ENCODE measurements at places on chromosomes 5 and 9.

DNA sequence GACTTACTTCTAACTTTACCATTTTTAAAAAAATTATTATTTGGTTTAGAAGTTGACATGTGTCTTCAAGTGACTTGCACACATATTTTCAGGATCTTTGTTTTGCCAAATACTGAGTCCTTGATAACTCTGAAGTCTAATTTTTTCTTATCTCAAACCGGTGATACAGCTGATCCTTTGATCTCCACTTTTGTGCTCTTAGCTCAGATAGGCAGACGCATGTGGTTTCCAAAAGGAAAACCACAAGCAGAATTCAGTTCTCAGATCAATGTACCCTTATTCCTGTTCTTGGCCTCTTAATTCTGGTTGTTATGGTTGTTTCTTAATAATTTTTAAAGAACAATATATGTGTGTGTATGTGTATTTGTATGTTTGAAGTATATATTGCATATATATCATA, 238.3 kb upstream of the EDIL3 start:
- DNase-seq = no peak

DNA sequence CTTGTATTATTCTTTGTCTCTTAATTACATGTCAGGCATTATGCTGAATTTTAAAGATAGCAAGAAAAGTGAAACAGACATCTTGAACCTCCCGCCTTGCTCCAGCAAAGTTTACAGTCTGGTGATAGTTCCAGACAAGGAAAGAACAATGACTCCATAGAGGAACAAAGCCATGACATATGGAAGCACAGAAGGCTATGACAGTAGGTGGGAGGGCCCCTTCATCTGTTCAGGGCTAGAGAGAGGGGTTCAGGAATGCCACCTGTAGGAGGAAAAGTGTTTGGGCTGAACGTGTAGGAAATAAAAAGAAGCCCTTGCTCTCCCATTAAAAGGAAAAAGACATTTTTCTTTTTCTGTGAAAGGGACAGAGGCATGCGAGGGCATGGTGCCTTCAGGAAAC, 315.6 kb downstream of the TRIM32 start:
- DNase-seq = no peak

DNA sequence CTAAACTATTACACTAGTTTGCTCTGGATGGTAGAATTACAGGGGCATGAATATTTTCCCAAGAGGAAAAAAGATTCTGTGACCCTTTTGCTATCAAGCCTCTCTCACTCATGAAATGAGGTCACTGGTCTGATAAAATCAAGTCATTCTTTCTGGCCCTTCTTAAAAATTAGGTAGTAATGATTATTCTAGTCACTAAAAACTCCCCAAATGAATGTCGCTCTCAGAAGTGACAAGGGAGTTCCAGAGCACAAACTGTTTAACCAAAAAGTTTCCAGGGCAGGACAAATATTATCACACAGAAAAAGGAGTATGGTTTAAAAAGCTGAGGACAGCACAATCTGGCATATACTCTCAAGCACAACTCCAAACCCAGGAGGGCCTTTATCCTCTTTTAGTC, 12.5 kb downstream of the ERMP1 start:
- no peak for DNase-seq

GRCh38 chr9:133512253-133513213, 12.2 kb downstream of the MYMK start:
- no peak for DNase-seq

DNA sequence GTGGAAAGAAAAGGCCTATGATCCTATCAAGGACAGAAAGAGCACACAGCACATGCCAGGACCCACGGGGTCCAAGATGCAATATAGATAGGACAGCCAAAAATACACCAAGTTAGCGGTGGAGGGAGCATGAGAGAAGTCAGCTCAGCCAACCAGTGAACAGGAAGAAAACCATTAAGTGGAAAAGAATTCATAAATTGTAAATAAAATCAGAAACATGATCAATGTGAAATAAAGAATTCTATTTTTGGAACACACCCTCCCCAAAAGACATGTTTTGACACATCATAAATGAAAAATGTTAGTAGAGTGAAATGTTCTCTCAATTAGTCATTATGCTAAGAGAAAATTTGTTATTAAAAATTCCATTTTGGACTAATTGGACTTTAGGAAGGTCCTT, 35.6 kb downstream of the ATPSCKMT start:
- DNase-seq = no peak

- no peak for DNase-seq
Observed at GRCh38 chr5:51996356-51996861, 613.2 kb downstream of the ISL1 start.

DNA sequence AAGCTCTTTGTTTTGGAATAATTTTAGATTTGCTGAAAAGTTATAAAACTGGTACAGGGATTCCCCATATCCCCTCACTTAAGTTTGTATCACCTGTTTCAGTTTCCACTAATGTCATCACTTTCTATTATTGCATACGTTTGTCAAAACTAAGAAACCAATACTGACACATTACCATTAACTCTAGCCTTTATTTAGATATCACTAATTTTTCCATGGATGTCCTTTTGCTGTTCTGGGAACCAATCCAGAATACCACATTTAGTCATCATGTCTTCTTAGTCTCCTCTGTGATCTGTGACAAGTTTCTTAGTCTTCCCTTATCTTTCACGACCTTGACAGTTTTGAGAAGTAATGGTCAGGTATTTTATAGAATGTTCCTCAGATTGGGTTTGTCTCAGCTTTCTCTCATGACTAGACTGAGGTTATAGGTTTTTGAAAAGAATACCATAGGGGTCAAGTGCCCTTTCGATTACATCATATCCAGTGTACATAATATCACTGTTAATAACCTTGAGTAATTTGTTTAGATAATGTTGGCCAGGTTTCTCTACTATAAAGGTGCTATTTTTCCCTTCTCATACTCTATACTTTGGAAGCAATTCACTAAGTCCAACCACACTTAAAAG, 51.9 kb upstream of the NMUR2 start:
- no peak for DNase-seq

- DNase-seq = no peak
Observed at GRCh38 chr9:134851020-134851419, 29.6 kb upstream of the FCN2 start.

- no peak for DNase-seq
Observed at GRCh38 chr5:127754259-127754658, 51.1 kb downstream of the CCDC192 start.

DNA sequence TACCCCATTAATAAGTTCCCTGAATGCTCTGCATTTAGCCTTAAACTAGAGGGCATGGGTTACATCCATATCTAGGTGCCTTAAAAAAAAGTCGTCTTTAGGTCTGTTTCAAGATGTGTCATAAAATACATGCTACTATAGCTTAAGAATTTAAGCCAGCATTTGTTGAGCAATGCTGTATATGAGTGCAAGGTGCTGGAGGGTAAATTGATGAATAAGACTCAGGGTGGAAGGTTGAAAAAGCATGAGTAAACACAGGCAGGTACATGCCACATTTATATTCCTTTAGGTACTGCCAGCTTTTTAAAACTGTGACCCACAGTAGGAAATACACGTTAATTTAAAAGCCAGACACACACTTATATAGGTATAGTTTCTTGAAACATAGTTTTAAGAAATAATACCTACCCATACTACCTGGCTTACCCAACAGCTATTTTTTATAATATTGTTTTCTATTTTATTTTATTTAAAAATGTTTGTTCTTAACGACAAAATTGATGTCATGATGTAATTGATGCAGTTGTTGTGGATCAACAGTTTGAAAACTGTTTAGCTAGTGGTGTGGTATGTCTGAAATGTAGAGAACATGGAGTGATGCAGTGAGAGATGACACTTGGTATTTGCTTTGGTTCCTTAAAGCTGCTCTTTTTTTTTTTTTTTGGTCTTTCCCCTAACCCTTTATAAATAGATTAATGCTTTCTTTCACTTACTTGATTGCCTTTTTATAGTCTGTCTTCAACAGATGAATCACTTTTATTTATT, 3.9 kb downstream of the HMGCR start:
- no peak for DNase-seq

DNA sequence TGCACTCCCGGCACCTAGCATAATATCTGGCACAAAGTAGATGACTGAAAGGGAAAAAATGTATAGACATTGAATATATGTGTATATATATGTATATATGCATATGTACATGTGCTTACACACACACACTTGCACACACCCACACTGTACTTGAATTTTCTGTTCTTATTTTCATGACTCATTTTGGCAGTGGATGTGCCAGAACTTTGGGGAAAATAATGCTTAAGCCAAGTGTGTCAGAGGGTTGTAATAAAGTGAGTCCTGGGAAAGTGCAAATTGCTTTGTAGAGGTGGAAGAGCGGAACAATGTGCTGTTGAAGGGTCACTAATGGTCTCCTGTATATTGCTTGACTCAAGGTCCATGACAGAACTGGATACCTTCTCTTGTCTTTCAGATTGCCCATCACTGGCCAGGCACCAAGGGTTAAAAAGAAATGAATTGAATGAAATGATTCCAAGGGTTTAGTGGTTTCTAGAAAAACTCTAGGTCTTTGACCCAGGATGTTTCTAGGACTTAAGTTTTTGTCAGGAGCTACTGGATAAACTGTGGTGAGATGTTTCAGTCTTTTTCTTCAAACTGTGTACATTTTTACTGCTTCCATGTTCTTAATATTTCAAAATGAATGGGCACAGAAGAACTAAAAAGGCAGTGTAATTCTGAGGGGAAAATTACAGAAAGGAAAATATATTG, 129.9 kb upstream of the MOCS2 start:
- no peak for DNase-seq
